ENCODE measurements at places on chromosomes 1 and 21.

DNA sequence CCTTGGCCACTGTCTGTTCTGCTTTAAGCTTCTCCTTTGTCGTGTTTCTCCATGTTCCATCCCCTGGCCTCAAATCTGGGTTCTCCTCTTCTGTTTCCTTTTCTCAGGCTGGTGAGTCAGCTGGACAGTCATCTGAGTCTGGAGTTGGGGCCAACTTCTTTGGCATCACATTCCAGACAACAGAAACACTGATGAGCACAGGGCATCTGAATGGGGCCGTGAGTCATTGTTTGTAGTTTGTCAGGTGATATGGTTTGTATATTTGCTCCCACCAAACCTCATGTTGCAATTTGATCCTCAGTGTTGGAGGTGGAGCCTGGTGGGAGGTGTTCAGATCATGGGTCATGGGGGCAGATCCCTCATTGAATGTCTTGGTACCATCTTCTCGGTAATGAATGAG lies 14.3 kb upstream of the OLIG2 start:
- DNase-seq: no peak

DNA sequence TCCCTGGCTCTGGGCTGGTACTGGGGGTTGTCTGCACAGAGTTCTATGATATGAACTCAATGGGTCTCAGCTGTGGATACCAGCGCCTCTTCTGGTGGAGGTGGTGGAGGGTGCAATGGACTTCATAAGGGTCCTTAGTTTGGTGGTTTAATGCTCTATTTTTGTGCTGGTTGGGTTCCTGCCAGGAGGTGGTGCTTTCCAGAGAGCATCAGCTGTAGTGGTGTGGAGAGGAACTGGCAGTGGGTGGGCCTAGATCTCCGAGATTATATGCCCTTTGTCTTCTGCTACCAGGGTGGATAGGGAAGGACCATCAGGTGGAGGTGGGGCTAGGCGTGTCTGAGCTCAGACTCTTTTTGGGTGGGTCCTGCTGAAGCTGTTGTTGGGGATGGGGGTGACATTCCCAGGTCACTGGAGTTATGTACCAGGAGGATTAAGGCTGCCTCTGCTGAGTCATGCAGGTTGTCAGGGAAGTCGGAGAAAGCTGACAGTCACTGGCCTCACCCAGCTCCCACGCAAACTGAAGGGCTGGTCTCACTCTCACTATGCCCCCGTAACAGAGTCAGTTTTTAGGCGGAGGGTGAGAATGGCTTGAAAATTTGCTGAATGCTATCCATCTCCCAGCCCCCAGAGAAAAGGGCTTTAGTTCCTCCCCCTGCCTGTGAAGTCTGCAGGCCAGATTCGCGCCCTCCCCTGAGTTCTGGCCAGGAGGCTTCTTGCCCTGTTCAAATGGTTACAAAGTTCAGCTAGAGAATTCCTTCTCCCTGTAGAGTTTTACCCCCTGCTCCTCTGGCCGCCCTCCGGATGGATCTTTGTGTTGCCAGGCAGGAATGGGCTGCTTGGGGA lies 902.9 kb downstream of the LTN1 start:
- DNase-seq: no peak

- no peak for DNase-seq
Observed at GRCh38 chr1:20821466-20821865, 34.4 kb upstream of the HP1BP3 start.

DNA sequence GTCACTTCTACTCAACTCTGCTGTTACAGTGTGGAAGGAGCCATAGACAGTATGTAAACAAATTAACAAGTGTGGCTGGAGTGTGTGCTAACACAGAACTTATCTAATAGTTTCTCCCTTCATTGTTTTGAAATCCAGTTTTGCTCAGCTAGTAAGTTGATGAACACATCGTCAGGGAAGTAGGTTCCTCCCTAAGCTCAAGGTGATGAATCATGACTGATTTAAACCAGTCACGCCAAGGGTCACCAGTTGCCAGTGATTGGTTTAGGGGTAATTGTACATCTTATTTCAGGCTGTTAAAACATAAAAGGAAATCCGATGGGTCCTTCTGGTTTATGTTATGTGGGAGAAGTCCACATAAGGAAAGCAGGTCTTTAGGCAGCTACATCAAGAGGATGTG lies 97.0 kb upstream of the CHODL start:
- no peak for DNase-seq

GRCh38 chr1:111743679-111744101 lies 4.5 kb upstream of the INKA2 start:
- DNase-seq: no peak

GRCh38 chr1:236507022-236507700 lies 16.6 kb upstream of the LGALS8 start:
- no peak for DNase-seq

- DNase-seq: no peak
Observed at GRCh38 chr1:108862017-108862610, 5.2 kb upstream of the AKNAD1 start.

- DNase-seq: no peak
Observed at GRCh38 chr1:92743221-92743620, 41.7 kb downstream of the EVI5 start.

- no peak for DNase-seq
Observed at GRCh38 chr1:115842948-115843347, 2.0 kb upstream of the NHLH2 start.

DNA sequence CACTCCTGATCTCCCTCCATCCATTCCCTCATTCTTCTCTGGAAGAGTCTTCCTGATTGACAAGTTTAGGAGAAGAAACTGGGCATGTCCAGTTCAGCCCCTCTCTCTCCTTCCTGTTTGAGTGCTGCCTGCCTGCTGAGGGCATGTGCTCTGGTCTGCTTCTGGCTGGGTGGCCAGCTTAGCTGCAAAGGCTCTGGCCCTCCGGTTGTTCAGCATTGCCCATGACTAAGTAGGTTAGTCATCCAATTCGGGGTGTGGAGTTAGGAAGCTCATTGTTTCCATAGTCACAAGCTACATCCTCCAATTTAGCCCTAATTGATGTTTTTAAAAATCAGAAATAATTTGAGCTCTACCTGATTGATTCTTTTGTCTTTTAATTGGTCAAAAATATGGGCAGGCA lies 25.6 kb upstream of the PLA2G2E start:
- no peak for DNase-seq

- DNase-seq: no peak
Observed at GRCh38 chr1:165174491-165174890, 182.0 kb downstream of the LMX1A start.

GRCh38 chr1:157153746-157154145 lies 15.6 kb upstream of the ETV3 start:
- DNase-seq: no peak

- DNase-seq: no peak
Observed at GRCh38 chr1:193937308-193937707, 750.9 kb upstream of the B3GALT2 start.

DNA sequence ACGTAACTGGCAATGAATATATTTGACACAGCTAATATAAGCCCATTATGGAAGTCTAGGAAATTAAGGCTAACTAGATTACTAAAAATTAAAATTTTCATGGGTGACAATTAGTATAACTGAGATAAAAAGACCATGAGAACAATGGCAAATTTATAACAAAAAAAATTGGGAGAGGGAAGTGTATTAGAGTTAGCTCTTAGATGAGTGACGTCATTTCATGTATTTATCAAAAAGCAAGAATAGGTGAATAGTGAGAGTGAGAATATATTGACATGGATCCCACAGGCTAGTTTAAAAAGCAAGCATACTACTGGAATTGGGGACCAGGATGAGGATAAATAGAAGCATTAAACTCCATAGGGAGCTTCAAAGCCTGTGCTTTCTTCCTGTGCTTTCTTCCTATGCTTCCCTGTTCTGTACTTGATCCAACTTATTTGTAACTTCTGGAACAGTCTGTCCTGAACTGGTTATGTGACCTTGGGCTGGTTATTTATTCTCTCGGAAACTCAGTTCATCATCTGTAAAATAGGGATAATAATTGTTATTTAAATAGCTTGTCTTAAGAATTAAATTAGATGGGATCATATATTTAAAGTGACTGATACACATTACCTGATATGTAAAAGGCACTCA lies 9.1 kb downstream of the BCL9 start:
- DNase-seq: no peak

DNA sequence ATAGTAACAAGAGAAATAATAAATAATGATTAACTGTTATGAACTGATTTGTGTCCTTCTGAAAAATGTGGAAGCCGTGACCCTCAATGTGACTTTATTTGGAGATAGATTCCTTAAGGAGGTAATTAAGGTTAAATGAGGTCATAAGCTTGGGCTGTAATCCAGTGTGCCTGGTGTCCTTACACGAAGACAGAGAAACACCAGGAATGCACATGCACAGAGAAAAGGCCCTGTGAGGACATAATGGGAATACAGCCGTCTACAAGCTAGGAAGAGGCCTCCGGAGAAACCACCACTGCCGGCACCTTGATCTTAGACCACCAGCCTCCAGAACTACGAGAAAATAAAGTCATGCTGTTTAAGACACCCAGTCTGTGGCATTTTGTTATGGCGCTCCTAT lies 215.9 kb downstream of the NEGR1 start:
- no peak for DNase-seq

GRCh38 chr21:41924368-41924754 lies 29.5 kb downstream of the C2CD2 start:
- DNase-seq: no peak

DNA sequence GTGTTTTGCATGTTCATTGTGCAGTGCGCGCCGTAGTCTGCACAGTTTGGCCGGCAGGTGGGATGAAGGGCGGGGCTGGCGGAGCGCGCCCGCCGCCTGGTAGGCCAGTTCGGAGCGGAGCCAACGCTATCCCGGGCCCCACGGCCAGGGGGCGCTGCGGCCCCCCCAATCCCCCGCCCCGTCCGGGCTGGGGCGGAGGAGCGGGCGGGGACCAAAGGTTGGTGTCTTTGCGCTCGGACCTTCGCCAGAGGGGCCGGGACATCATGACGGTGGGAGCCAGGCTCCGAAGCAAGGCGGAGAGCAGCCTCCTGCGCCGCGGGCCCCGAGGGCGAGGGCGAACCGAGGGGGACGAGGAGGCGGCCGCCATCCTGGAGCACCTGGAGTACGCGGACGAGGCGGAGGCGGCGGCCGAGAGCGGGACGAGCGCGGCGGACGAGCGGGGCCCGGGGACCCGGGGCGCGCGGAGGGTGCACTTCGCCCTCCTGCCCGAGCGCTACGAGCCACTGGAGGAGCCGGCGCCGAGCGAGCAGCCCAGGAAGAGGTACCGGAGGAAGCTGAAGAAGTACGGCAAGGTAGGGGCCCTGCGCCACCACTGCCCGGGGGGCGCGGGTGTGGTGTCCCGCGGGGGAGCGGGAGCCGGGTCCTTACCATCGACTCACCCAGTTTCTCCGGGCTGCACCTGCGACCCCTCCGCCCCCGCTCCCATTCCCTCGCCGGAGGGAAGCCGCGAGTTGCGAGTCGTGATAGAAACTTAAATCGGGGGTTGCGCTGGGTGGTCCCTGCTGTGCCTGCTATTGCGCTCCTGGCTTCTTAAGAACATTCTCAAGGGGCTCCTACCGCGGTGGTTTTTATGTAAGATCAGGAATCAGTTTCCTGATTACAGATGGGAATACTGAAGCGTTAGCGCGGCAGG lies at the start of gene C1orf115:
TSS of gene C1orf115 (plus strand) at position 224 of the 913 bp plus-strand sequence. CDS start at position 264, 40 bp downstream.
- DNase-seq: peak; percentile 72

DNA sequence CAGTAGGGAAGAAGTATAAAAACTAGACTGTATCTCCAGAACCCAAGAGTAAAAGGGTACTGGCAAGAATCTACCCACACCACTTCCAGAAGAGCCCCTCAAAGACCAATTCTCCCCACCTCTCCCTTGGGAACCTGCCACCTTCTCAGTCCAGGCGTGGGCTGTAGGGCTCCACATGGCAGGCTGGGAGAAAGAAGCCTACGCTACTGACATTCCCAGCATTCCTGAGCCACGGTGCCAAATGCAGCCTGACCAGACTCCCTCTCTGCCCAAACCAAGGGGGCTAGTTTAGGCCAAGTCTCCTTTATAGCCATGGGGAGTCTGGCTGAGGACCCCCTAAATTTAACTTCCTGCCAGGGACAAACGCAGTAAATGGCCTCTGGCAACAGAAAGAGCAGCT lies 2.0 kb downstream of the UBE2Q1 start:
- no peak for DNase-seq

GRCh38 chr1:93033785-93034184 lies 45.3 kb upstream of the MTF2 start:
- DNase-seq: no peak

DNA sequence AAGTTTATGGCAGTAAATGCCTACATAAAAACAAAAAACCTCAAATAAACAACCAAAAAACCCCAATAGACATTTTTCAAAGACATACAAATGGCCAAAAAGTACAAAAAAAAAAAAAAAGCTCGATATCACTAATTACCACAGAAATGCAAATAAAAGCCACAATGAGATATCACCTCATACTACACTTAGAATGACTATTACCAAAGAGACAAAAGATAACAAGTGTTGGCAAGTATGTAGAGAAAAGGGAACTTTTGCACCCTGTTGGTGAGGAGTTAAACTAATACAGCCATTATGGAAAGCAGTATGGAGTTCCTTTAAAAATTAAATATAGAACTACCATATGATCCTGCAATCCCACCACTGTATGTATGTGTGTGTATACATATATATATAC lies 21.1 kb downstream of the SLC25A24 start:
- no peak for DNase-seq

DNA sequence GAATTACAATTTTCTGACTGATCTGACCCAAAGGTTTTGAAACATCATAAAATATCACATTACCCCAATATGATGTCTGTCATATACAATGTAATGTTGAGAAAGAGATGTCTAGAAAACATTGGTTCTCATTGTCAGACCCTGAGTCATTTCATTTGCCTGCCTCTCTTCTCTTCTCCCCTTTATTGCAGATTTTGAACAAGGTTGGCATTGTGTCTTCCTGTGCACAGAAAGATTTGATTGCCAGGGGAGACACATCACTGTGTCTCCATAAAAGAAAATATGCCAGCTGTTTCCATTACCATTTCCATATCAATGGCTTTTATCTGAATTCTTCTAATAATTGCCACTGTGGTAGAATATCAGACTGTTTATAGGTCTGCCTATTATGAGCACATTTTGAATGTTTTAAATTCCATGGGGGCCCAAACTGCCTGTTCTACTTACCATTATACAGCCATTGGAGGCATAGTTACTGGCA lies 65.6 kb downstream of the IFI44 start:
- no peak for DNase-seq

DNA sequence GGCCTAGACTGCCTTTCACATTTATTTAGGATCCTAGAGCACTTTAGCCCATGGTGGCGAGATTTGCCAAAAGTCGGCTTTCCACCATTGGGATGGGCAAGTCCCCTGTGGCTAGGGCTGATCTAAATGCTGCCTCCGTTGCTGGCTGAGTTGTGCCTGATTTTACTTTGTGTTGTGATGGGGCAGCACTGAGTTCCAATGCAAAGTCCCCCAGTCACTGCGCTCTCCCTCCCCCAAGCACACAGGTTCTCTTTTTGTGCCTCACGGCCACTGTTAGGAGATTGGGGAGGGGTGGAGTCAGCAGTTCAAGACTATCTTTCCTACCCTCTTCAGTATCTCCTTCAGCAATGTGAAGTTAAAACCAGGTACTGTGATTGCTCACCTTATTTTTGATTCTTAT lies 66.7 kb upstream of the COX20 start:
- no peak for DNase-seq

- no peak for DNase-seq
Observed at GRCh38 chr1:71755441-71755840, 526.9 kb downstream of the NEGR1 start.
